Testis (tissue), 5 donors: ENCODE measurements at places on chromosomes 3 and 15. TPM values are rescaled to one million over a fixed set of nuclear protein-coding genes. Genes with fewer than 3 reads are reported as not detected.

CYP8B1 gene
- not detected for total RNA-seq

IRAK2 gene
- 3.7 TPM for total RNA-seq

PLCB2 gene
- 8.8 TPM for total RNA-seq

IL12A gene
- total RNA-seq, result 1.3 TPM
